ENCODE measurements at places on chromosomes 12 and 14.

DNA sequence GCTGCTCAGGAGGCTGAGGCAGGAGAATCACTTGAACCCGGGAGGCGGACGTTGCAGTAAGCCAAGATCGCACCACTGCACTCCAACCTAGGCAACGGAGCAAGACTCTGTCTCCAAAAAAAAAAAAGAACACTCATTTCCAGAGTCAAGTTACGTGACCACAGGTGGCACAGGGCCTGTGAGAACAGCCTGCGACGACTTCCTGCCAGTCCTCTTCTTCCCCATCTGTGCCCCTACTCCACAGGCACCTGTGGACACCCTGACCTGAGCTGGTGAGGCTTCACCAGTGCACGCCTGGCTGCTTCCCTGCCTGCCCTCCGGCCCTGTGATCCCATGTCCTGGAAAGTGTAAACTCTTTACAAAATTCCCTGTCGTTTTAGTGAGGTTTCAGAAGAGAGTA, 77.7 kb downstream of the PPP2R5C start:
- DNase-seq = no peak

DNA sequence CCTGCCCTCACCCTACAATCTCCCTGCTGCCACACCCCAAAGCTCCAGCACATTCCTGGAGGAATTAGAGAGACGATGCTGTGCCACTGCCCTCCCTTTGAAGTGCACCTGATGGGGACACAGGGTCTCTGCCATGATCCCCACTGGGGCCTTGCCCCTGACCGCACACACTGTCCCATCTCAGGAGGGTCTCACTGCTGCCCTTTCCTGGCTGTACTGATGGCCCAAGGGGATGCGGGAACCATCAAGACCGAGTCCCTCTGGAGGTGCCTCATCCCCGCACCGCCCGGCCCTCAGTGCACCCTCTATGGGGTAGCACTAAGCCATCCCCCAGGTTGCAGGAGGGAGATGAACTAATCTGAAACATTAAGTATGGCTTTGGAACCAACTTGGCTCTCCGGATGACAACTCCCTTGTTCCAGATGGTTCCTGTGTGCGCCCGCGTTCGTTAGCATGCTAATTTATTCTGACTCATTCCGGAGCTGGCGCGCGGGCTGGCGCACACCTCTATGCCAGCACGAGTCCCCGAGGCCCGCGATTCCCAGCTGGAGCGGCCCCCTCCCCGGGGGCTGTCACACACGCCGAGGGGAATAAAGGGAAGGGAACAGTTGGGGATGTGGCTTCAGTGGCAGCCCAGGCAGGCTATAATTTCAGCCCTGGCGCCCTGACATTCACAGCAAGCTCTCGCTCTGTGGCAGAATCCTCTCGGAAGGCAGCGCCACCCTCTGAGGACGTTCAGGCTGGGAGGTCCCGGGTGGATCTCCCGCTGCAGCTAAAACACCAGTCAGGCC, 34.2 kb upstream of the C14orf180 start:
- DNase-seq = no peak

DNA sequence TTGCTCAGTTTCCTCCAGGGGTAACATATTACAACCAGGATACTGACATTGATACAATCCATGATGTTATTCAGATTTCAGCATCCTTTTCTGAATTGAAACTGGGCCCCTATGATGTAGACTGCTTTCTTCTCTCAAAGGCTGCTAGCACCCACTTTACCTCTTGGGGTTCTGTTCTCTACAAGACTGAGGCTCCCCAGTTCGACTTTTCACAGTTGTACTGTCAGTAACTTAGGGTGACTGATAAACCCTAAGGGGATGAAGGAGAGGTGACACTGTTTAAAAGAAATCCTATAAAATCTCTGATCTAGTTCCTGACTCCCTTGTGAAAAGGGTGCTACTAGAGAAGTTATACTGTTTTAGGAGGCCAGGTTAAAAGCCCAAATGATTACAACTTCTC, 818 bp downstream of the VPS33A start:
- DNase-seq = no peak

DNA sequence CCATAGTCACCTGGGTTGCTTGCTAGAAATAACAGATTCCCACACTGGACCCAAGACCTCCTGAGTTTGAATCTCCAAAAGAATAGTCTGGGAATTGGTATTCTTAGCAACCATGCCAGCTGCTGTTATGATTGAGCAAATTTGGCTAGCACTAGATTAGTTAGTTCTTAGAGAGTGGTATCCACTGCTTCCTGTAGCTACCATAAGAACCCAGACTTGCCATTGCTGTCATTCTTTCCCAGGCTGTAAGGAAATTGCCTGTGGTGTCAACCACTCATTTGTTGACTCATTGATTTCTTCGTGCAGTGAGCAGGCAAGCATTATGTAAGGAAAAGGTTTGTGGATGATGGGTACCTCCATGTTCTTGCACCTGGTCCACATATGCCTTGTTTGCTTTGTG, 201.8 kb upstream of the RGS6 start:
- no peak for DNase-seq

- DNase-seq = no peak
Measured at GRCh38 chr12:93468008-93468371, 676 bp downstream of the MRPL42 start.

- DNase-seq = no peak
Measured at GRCh38 chr14:65423982-65424381, 11.5 kb downstream of the FUT8 start.

DNA sequence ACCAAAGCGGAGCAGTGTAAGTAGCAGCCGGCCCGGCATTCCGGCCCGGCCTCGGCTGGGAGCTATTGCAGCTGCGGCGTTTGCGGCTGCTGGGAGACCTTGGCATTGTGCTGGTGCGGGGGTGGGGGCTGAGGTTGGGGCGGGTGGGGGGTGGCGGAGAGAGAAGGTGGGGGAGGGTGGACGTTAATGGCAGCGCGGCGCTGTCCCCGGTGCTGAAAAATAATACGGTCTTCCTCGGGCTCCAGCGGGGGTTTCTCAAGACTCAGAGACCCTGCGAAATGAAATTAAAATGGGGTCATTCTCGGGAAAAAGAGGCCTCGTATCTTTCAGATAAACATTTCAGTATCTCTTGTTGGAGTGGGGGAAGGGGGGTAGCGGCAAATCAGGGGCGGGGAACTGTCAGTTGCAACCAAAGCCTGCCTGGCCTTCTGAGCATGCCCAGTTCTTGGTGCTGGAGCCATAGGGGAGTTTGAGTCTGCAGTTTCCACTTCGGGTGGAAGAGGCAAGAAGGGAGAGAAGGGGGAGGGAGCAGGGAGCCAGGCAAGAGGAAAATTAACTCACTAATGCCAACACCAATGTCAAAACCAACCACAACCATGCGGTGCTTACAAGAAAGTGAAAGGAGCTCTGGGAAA, 414 bp downstream of the UNC79 start:
- peak; percentile 2 for DNase-seq

DNA sequence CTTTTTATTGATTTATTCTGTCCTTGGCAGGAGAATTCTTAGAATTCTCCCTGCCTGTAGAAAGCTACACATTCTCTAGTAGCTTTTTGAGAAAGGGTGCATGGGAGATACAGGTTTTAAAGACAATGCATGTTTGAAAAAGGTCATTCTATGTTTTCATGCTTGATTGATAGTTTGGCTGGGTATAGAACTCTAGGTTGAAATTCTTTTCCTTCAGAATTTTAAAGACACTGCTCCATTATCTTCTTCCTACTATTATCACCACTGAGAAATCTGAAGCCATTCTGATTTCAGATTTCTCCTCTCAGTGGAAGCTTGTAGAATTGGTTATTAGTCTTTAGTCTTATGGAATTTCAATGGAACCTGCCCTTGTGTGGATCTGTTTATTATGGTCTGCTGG, 14.0 kb downstream of the ATF7IP start:
- DNase-seq = no peak

GRCh38 chr12:4114986-4115385, 158.6 kb upstream of the CCND2 start:
- DNase-seq = no peak

DNA sequence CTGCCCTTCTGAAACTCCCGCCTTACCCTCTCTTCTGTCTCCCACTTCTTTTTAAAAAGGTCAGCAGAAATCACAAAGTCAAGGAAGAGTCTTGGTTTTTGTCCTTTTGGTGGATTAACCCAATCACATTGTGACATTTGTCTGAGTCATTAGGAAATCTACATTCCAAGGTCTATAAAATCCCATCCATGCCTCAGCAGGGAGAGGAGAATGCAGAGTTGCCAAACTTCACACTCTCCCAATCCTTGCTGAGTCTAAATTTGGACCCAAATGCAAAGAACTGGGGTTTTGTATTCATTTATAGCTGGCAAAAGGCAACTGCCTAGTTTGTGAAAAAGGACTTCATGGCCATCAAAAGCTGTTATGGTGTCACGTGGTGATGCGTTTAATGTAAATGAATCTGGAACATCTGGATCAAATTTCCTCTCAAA, 67.9 kb downstream of the TMEM30B start:
- DNase-seq = peak; percentile 57

DNA sequence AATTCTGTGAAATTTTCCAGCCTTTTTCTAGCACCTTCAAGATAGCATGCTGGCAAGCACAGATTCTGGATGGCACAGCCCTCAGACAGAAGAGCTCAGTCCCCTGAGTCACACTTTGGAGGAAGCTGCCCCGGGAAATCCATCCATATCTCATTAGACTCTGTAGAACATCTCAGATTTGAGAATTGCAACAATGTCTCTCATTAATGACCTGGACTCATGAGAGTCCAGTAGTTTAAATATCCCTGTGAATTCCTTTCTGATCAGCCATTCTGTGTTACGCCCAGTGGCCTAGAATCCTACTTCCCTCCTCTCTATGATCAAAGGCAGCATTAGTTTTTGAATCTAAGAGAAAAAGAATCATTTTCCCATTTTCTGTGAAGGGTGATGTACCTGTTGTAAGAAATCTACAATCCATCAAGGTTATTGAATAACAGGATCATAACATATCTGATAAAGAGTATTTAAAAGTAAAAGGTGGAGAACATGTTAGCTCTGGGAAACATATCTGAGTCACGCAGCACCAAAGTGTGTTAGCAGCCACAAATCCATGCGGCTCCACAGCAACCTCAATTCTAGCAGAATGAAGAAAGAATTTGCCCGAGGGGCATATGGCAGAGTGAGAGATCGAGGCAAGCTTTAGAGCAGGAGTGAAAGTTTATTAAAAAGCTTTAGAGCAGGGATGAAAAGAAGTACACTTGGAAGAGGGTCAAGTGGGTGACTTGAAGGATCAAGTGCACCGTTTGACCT, 855.6 kb upstream of the TMEM132C start:
- DNase-seq = no peak

GRCh38 chr14:22939684-22940083, 10.5 kb upstream of the PRMT5 start:
- DNase-seq = no peak

DNA sequence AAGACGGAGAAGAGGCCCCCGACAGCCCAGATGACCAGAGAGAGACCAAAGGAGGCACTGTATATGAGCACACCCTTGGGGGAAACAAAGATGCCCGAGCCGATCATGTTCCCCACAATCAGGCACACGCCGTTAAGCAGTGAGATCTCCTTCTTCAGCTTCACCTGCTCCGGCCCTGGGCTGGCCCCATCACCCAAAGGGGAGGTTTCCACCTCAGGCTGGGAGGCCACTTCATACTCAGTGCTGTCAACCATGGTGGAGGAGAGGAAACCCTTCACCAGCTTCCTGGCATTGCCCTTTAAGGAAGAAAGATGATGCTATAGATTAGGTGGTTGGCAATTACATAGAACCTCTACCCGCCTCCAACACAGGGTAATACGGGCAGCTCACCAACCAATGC, 2.1 kb downstream of the SLC7A7 start:
- DNase-seq = no peak

GRCh38 chr14:34983148-34983760, 462 bp downstream of the SRP54 start:
- no peak for DNase-seq

GRCh38 chr14:22887260-22887989, 4.4 kb downstream of the REM2 start:
- DNase-seq = peak; percentile 83

DNA sequence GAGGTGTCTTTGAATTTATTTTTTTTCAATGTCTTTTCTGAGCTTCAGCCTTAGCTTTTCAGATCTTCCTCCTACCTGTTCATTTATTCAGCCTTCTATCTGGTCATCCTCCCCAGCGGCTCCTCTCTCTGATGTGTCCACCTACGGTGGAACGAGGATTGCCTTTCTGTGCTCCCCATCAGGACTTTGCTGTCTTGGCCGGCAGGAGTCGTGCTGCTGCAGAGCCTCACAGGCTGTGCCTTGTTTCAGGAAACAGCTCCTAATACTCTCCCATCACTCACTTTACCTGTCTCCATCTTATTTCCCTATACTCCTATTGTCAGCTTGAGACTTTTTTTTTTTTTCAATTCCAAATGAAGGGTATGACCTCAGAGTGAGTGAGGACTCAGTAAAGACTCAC, 76.9 kb downstream of the KICS2 start:
- DNase-seq = no peak

DNA sequence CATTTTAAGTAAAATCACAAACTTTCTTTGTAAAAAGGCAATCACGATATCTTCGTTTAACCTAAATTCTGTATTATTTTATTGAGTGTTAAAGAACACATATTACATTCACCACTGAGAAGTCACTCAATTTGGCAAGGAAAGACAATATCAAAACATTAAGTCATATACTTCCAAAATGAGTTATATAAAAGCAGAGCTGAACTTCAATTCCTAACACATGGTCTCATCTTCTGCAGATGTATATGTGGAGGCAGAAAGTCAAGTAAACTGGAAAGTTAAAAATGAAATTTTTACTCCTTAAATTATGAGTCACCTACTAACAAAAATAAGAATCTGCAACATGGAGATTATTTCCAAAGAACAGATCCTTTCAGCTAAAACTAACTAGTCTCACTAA, 28.7 kb downstream of the BMAL2 start:
- no peak for DNase-seq

GRCh38 chr14:88929656-88930436, 105.4 kb downstream of the TTC8 start:
- DNase-seq = no peak

DNA sequence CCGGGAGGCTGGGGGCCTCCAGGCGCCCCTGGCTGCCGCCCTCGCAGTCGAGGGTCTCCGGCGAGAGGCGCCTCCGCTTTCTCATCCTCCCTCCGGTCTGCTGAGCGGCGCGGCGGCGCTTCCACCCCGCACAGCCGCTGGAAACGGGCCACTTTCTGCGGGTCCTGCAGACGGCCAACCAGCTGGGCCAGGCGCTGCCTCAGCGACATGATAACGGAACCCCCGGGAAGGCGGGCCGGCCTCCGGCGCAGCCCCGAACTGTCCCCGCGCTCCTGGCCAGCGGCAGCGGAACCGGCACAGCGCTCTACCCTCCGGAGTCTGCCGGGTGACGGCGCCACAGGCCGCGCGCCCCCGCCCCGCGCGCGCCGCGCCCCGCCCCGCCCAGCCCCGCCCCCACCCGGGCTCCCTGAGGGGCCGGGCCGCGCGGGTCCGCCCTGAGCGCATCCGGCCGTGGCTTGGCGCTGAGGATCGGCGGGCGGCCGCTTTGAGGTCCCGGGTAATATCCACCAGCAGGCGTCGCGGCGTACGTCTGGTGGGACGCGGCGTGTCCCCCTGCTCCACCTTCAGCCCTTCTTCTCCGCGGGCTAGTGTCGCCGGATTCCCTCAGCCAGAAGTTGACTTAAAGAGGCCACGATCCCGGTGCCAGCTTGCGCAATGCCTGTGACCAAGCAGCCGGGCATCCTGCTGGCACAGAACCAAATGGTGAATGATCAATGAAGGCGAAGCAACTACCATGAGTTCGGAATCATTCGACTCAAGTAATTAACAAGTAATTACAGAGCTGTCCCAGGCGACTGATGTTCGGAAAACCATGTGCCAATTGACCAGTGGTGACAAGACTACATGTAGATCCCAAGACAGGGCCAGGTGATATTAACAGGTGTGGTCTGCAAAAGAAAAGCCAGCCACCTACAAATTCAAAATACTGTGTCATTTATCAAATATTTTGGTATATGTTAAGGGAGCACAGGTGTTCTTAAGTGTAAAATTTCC, at the start of gene SGPP1:
Gene SGPP1 (minus strand): TSS at position 330 of the 993 bp plus-strand sequence. CDS start 121 bp downstream, at position 209.
- peak; percentile 70 for DNase-seq
